Right cardiac atrium (tissue), 5 donors: ENCODE measurements at places on chromosomes 16 and 17. TPM values are rescaled to one million over a fixed set of nuclear protein-coding genes. Genes with fewer than 3 reads are reported as not detected.

Gene ODAD4
- total RNA-seq, result 0.75 TPM

Gene SLFN14
- total RNA-seq, result not detected

Gene MT3
- total RNA-seq, result 3.5 TPM

Gene CCDC92B
- total RNA-seq, result not detected

Gene CMIP
- 19.2 TPM for total RNA-seq

Gene KCNG4
- total RNA-seq, result not detected

Gene CD300H
- not detected for total RNA-seq

Gene TP53TG3F
- total RNA-seq, result not detected

Gene CEP112
- total RNA-seq, result 23.1 TPM

Gene SHBG
- total RNA-seq, result not detected

Gene ACSM3
- 16.2 TPM for total RNA-seq

Gene CLDN9
- 0.46 TPM for total RNA-seq

Gene KRT9
- not detected for total RNA-seq

Gene TSPAN10
- not detected for total RNA-seq

Gene TBC1D3K
- total RNA-seq, result not detected

Gene ZNF423
- total RNA-seq, result 11.4 TPM

Gene SLC25A39
- total RNA-seq, result 64.5 TPM

Gene CCDC182
- total RNA-seq, result not detected

Gene NPIPB9
- 1.3 TPM for total RNA-seq

Gene C17orf107
- total RNA-seq, result 2.7 TPM

Gene RABEP1
- total RNA-seq, result 53.2 TPM

Gene CCDC144A
- 5.9 TPM for total RNA-seq

Gene ALOX15B
- 0.25 TPM for total RNA-seq

Gene DHRS7C
- 222 TPM for total RNA-seq

Gene CLEC3A
- not detected for total RNA-seq

Gene SLC16A13
- total RNA-seq, result 0.94 TPM

Gene USP31
- total RNA-seq, result 37.0 TPM

Gene ICAM2
- 31.7 TPM for total RNA-seq

Gene CACNA1G
- 4.5 TPM for total RNA-seq

Gene FN3KRP
- total RNA-seq, result 10.4 TPM

Gene EPN3
- total RNA-seq, result 5.4 TPM

Gene ATP6V0D1
- 79.4 TPM for total RNA-seq

Gene SCIMP
- 2.7 TPM for total RNA-seq

Gene RNF222
- not detected for total RNA-seq

Gene APOH
- not detected for total RNA-seq

Gene PIPOX
- 1.2 TPM for total RNA-seq
